ENCODE measurements at places on chromosomes 13 and 19.

DNA sequence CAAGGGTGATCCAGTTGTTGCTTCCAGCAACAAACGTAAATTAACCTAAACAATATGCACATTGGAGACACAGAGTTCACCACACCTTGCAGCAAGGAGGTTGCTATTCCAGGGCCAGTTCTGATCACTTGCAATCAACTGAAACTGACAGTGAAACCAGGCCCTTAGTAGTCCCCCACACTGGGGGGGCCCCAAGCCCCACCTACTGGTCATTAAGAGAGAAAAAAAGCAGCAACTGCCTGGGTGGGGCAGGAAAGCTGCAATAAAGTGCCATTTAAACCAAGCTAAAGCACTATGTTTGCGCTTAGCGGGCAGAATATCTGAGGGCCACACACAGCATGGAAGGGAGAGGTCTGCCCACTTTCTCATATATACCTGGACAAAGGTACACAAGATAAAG, 51.5 kb downstream of the ATP7B start:
- no peak for DNase-seq

DNA sequence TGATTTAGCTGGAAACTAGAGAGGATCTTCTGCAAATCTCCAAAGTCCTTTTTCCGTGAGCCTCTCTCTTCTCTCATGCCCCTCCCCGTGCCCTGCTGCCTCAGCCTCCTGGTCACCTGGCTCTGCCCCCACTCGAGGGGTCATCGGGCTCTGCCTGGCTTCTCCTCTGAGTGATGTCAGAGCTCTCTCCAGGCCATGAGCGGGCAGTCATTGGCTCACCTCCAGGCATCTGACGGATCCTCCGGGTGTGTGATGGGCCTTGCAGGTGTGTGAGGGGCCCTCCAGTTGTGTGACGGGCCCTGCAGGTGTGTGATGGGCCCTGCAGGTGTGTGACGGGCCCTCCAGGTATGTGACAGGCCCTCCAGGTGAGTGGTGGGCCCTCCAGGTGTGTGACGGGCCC, 10.3 kb upstream of the GAS6 start:
- DNase-seq = no peak

DNA sequence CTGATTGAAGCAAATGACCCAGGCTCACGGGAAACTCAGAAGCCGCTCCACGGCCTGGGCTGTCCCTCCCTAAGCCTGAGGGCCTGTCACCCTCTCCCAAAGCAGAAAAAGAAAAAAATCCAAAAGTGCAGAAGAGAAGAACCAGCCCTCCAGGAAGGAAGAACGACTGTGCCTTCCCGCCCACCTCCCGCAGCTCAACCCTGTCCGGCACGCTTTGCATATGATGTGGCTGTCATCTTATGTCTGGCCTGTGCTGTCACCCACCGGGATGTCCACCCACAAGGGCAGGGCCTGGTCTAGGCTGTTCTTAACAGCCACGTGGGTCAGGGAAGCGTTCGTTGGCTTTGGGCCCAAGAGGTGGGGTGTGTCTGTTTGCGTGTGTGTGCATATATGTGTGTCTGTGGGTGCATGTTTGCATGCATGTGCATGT, 13.7 kb downstream of the ZBTB7A start:
- DNase-seq = no peak

DNA sequence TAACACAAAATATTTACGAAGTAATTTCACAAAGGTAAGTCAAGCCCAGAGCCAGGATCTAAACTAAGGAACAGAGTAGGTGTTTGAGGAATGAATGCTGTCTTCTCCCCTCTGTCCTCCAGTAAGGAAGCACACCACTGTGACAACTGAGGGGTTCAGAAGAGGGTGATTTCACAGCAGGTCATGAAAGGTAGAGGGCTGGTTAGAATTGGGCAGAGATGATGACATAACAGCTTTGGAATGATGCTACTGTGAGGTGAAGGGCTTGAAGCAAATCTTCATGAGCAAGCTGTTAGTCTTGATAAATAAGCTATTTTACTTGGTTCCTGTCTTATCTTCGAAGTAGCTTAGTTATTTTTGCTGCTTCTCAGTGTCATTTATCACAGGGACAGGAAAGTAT, 498.6 kb downstream of the FGF9 start:
- DNase-seq = no peak

- DNase-seq = no peak
Measured at GRCh38 chr19:14120497-14120780, 2.9 kb upstream of the PRKACA start.

GRCh38 chr19:6963937-6964336, 57.3 kb downstream of the MBD3L2B start:
- peak; percentile 47 for DNase-seq

- no peak for DNase-seq
Measured at GRCh38 chr19:679418-680286, 3.5 kb downstream of the FSTL3 start.

DNA sequence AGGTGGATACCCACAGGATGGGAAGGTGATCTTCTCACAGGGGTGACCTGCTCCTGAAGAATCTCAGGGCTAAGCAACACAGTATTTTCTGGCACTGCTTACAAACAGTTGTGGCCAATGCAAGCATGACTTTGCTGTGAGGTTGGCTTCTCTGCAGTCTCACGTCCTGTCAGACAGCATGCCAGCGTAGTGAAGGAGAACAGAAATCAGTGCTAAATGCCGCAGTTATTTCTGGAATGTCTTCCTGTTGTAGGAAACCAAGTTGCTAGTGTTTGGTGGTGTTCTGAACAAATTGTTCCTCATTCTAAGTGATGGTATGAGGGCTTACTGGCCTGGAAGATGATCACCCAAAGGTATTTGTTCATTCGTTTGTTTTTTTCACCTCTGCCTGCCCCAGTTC, 320.1 kb downstream of the MTUS2 start:
- DNase-seq = no peak

DNA sequence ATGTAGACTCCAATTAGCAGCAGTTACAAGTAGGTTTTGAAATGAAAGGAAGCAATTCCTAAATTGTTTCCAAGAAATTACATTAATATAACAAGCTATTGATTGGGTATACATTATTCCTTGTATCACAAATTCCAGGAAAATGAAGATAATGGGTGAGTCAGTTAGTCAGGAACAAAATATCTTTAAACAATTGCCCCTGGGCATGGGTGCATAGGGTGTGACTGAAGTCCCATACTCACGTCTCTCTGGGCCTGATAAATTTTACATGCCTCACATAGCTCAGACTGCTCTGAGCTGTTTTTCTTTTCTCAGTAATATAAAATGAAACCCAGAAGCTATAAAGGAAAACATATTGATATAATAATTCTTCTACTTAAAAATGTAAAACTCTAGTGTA, 87.8 kb downstream of the FNDC3A start:
- DNase-seq = no peak

DNA sequence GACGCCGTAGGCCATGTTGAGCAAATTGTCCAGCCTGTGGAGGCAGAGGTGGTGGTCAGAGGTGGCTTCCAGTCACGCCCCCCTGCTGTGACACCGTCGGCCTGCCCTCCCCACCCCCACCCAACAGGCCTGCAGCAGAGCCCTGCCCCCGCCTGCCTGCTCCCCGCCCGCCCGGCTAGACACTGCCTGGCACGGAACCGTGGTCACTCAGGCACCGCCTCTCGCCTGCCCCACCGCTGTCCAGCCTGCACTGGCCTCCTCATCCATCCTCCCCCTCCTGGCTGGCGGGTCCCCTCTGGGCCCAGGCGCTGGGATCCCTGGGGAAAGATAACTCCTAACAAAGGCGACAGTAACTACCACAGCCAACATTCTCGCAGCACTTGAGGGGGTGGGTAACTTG, 21.7 kb downstream of the PRKCSH start:
- DNase-seq = no peak

DNA sequence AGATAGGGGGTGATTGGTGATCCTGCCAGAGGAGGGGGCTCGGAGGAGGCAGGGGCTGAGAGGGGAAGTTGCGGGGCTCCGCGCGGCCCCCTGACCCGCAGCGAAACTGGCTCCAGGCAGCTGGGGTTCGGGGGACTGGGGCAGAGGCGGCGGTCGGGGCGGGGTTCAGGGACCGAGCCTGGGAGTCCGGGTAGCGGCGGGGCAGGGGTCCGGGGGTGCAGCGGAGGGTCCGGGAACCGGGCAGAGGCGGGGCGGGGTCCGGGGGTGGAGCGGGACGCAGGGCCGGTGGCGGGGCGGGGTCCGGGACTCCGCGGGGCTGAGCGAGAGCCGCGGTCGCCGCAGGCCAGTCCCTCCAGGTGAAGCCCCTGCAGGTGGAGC, 1.2 kb downstream of the MADCAM1 start:
- DNase-seq = no peak
